COLO829 (cell line): ENCODE measurements at places on chromosomes 7 and 10.
A peak's percentile ranks its signal among the peaks of the same experiment; 100 is the strongest.

DNA sequence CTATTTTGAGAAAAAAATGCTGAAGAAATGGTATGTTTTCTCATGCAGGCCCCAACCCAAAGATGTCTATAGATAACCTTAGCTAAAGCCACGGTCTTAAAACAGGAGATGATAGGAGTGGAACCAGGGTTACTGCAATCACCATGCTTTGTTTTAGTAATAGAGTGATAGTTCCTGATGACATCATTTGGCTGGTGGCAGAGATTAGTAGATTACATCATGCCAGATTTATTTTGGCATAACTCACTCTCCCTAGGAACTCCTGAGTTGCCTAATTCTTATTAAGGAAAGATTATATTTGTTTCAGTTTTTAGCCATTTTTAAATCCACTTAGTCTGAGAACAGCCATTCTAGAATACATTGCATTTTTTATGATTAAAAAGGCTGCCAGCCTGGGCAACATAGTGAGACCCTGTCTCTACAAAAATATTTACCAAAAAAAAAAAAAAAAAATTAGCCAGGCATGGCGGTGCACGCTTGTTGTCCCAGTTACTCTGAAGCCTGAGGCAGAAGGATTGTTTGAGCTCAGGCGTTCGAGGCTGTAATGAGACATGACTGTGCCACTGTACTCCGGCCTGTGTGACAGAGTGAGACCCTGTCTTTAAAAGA, 17.8 kb downstream of the ENO4 start:
- DNase-seq = no peak

- DNase-seq = no peak
Observed at GRCh38 chr10:132939378-132939955, 2.9 kb downstream of the CFAP46 start.

- DNase-seq = peak; percentile 8
Observed at GRCh38 chr7:84412161-84412969, 217.8 kb upstream of the SEMA3A start.

- DNase-seq = no peak
Observed at GRCh38 chr7:131095346-131095745, 232.3 kb upstream of the MKLN1 start.

DNA sequence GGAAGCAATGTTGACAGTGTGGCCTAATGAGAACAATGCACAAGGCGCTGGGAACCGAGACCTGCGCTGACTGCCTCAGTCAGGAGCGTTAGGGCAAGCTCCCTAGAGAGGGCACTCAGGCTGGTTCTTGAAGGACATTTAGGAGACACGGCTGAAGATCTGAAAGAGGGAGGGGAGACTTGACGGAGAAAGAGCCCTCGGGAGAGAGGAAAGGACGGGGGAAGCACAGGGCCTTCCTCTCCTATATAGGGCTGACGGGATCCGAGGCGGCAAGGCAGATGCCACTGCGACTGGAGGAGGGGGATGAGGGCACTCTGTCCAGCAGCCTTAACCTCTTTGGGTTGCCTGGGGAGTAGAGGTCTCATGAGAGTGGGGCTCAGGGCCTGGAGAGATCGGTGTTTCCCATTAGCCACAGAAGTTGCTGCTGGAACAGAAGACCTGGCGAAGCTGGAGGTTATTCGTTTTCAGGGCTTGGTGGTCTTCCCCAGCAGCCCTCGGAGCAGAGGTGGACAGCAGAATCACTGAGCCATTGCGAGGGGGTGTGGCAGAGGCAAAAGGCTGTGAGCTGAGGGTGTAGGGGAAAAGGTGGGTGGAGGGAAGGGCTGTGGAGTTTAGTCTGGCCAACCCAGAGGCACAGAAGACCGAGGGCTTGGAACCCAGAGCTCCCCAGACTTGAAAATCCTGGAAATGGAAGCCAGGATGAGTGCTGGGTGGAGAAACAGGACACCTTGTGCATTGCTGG, 36.0 kb downstream of the CLEC2L start:
- DNase-seq = no peak

GRCh38 chr7:116598278-116598677, 73.4 kb downstream of the CAV1 start:
- DNase-seq = no peak

DNA sequence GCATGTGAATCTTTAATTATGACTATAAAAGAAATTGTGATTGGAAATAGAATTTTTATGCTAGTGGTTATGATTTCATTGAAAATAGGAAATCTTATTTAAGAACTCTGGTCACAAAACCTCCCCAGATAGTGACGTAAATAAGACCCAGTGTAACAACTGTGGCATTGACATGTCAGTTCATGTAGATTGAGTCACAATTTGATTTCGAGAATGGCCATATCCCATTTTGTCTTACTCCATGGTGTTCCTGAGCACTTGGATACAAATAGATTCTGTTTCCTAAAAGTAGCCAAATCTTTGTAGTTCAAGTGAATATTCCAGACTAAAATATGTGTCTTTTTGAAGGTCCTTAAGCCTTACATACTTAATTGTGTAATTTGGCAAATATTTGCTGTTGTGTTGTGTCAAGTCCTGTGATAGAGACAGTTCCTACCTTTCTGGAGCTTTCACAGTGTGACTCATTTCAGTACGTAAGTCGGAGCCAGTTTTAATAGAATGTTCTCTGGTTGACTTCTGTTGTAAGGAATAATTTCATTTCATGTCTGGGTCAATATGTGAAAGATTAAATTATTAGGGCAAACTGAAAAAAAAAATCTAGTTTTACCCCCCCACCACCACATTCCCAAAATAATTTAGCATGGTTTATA, 37.1 kb upstream of the TOMM7 start:
- no peak for DNase-seq

GRCh38 chr7:148723846-148724245, 25.1 kb downstream of the CUL1 start:
- DNase-seq = no peak

GRCh38 chr10:79242620-79243152, 104.6 kb upstream of the PPIF start:
- DNase-seq = no peak

DNA sequence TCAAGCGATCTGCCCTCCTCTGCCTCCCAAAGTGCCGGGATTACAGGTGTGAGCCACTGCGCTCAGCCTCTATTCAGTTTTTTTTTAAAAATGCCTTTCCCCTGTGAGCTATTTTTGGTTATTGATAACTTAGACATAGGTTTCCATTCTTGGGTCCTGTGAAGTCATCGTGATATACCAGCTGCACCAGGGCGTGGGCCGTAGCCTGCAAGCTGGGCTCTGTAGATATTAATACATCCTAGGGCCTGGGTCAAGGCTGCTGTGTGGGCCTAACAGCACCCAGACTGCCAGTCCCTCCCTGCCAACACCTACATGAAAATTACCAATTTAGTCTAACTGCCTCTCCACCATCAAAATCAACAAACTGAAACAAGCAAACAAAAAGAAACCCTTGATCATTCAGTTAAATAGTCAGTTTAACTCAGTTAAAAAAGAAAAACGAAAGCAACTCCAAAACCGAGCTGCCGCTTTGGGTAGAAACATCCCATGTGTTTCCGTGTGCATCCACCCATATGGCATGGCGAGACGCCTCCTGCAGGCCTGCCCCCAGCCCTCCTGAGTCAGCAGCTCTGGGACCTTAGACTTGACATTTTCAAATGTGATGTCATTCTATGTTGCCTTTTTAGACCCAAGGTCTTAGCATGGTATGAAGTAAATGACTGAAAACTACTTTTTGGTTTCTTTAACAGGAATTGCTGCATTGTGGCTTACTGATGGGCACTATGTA, 330.2 kb downstream of the GLRX3 start:
- no peak for DNase-seq

DNA sequence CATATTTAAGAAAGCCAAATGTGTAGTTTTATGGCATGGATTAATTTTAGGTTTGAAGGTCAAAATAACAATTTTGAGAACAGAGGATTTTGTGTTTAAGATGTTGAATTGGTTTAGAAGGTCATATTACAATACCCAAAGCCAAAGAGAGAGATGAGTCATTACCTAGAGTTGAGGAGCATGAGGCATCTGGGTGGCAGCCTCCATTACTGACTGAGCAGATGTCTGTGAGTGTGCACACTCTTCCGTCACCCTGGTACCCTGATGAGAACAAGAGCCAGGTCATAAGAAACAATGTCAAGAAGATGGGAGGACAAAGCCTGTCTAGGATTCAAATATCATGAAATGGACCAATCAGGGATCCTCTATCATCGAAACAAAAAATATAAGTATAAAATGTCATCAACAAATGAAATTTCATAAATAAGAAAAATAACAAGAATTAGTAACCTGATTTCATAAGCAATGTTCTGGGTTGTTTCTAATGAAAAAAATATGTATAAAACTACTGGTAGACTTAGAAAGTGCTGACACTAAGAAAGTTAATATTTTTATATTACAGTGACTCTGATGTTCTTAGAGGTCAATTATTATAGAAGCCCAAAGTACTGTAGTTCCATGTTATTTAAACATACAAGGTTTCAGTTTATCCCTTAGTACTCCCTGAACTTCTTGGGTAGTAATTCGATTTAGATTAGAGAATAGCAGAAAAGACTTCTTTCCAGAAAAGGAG, 20.0 kb downstream of the CUBN start:
- peak; percentile 67 for DNase-seq

DNA sequence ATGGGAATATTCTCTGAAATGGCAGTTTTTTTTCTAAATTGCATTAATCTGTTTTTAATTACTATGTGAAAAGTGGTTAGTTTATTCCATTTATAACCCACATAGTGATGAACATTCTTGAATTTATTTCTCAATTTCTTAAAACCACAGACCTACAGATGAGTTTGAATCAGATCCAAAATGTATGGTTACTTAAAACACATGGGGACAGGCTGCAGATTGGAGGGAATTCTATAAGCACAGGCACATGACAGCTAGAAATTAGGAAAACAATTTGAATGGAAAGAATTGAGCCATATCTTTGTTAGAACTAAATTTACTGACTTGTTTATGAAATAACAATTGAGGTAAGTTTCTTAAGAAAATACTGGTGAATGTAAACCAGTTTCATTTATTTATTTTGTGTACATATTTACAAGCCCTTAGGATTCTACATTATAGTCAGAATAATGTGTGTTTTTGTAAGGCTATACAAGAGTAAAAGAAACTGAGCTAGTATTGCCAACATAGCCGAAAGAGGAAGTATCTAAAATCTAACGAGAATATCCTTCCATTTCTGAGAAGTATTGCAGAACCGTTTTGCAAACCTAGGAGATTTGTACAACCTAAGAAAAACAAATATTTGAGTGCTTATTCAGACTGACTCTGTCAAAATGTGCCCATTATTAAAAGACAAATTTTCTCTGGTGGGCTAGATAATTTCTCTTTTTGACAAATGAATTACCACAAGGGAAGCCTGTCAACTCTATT, 434.3 kb upstream of the SEMA3D start:
- DNase-seq = no peak

- no peak for DNase-seq
Observed at GRCh38 chr10:3294919-3295581, 122.5 kb upstream of the PITRM1 start.

- DNase-seq = peak; percentile 35
Observed at GRCh38 chr10:98916526-98917125, 319.0 kb downstream of the HPSE2 start.
